ENCODE measurements at places on chromosomes 6 and 20. TPM values are rescaled to one million over a fixed set of nuclear protein-coding genes. Genes with fewer than 3 reads are reported as not detected.

NRSN2 gene
- total RNA-seq: 43.0 TPM

OVOL2 gene
- total RNA-seq: 17.5 TPM

SEMG1 gene
- not detected for total RNA-seq

OLIG3 gene
- total RNA-seq: 1.2 TPM

SRSF3 gene
- 361 TPM for total RNA-seq

HTR1E gene
- total RNA-seq: 0.52 TPM

VGLL2 gene
- 3.0 TPM for total RNA-seq

PHF20 gene
- 37.6 TPM for total RNA-seq
